ENCODE measurements at places on chromosomes 11 and 22.
A peak's percentile ranks its signal among the peaks of the same experiment; 100 is the strongest.

- no peak for DNase-seq
These were observed 13.0 kb downstream of the ACO2 start for GRCh38 chr22:41481925-41482318.

- DNase-seq = peak; percentile 92
These were observed at the start of gene RASSF10 for GRCh38 chr11:13008625-13009475. TSS of gene RASSF10 (plus strand) at chr11:13009316. CDS start at chr11:13009577, 261 bp downstream.

GRCh38 chr22:17794726-17795542 is 20.7 kb upstream of the BID start:
- DNase-seq = no peak

GRCh38 chr11:66228521-66228920 is 39.9 kb upstream of the RAB1B start:
- DNase-seq = no peak

DNA sequence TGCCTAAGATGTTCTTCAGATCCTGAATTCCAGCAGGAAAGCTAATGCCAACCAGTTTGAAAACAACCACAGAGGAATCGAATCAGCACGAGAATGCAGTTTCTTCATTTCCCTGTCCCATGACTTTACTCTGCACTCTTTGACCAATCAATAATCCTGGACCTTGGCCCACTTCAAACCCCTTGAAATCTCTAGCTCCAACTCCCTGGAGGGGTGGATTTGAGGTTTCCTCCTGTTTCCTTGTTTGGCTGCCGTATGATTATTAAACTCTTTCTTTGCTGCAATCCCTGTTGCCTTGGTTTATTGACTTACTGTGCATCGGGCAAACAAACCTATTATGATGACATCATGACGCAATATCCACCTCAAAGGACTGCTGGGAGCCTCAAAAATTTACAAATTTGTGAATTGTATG is 109.3 kb downstream of the FBXO7 start:
- DNase-seq = no peak

GRCh38 chr11:108278546-108278945 is 55.7 kb downstream of the ATM start:
- peak; percentile 3 for DNase-seq

DNA sequence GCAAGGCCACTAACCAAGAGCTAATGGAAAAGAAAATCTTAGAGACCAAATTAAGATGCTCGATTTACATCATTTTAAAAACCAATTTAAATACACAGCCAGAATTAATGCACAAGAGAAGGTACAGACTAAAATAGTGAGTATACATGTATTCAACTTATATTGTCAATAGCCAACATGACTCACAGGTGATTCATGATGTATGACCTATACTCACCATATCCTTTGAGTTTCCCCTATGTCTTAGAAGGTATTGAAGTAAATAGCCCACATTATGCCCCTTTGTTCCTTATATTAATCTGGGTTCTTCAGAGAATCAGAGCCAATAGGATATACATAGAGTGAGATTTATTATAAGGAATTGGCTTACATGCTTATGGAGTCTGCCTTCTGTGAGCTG is 97.5 kb upstream of the ANO3 start:
- DNase-seq = peak; percentile 10

GRCh38 chr22:50602338-50602700 is 1.7 kb downstream of the MAPK8IP2 start:
- no peak for DNase-seq

DNA sequence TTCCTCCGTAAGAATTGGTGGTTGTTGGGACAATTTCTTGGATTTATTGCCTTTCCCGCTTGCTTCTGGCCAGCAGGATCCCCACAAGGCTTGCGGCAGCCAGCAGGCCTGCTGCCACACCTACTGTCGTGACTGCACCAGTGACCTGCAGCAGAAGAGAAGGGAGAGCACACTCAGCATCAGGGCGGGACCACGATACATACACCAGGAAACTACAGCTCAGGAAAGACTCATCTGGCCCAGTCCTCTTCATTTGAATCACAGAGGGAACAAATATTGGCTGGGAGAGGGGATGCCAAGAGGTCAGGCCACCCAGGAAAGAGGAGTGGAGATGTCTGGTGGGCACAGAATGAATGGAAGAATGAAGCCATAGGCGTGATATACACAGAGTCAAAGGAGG is 10.3 kb downstream of the PLAAT2 start:
- no peak for DNase-seq

DNA sequence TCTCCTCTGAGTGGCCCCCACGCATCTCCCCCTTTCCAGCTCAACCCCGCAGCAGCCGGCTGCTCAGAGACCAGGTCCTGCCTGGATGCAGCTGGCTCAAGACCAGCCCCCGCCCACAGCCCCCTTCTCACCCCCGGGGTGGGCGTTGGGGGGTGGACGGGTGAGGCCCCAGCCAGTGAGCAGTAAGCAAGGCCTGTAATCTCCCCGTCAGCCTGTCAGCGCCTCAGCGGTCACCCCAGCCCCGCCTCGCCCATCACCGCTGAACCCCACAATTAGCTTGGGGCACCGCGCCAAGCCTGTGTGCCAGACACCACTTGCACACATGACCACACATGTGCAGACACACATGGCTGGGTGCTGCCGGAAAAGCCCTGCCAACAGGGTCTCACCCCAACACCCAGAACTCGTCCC is 5.9 kb downstream of the PLXNB2 start:
- DNase-seq = no peak

GRCh38 chr11:133519560-133519959 is 12.7 kb downstream of the OPCML start:
- no peak for DNase-seq

DNA sequence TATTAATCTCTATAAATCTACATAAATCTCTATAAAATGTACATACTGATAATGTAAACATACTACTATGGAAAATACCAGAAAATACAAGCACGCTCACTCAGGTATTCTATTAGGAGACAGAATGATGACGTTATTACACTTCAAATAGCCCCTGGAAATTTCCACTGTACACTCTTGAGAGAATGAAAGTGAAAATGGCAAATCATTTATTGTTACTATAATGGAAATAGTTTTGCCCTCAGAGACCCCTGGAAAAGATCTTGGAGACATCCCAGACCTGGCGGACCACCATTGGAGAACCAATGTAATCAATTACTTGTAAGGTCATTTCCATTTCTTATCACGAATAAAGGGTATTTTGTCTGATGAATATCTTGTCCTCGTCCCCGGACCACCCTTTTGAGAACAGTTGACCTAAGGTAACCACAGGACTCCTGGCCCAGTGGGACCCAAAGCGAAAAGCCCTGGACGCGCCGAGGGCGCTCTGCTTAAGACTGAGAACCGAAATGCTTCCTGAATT is 509 bp upstream of the PRRG4 start:
- DNase-seq = no peak
